ENCODE measurements at places on chromosomes 12 and 14.

DNA sequence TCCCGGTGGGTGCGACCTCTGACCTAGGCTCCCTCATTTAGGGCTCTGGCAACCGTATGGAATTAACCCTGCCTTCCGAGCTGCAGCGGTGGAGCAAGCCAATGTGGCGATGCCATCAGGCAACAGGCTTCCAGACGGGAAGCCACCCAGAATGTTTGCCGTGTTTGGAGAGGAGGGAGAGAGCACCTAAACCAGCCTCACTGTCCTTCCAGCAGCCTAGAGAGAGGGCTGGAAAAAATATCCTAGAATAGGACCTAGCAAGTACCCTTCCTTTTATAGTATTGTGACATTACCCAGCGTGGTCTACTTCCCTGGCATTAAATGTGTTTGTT, 287 bp upstream of the SLC2A13 start:
- DNase-seq: no peak

DNA sequence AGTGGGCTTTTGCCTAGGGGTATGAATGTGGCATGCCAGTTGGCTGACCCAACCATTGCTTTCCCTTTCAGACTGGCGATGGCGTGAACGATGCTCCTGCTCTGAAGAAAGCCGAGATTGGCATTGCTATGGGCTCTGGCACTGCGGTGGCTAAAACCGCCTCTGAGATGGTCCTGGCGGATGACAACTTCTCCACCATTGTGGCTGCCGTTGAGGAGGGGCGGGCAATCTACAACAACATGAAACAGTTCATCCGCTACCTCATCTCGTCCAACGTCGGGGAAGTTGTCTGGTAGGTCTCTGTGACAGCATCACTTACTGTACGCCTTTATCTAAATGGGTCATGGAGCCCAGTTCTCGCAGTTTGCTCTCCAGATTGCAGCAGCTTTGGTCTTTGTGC, 61.1 kb downstream of the ATP2A2 start:
- no peak for DNase-seq

GRCh38 chr14:50257732-50258131, 26.4 kb upstream of the SOS2 start:
- DNase-seq: no peak

DNA sequence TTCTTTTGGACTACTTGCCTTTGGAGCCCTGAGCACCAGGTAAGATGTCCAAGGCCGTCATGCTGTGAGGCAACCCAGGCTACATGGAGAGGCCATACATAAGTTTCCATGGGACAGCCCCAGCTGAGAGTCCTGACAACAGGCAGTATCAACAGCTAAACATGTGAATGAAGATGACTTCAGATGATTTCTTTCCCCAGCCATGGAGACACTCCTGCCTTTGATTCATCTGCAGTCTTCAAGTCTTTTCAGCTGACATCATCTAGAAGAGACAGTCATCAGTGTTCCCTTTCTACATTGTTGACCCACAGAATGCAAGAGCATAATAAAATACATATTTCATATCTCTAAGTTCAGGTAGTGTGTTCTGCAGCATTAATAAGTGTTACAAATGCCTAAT, 398.7 kb downstream of the BTG1 start:
- no peak for DNase-seq

DNA sequence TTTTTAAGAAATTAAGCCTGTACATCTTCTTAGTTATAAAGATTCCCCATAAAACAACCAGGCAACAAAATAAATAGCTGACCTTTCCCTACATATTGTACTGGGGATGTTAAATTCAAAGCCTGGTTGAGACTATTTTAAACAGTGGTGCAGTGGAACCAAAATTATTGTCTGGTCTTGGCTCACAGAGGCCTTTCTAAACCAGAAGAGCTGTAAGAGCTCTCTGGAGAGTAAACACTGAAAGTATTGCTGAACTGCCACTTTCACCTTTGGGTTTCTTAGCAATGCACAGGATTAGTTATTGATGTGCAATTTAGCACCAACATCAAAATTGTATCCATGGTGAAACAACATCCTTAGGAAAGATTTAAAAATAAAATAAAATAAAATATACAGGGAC, 20.6 kb downstream of the RACGAP1 start:
- no peak for DNase-seq

- DNase-seq: no peak
Observed at GRCh38 chr12:108637222-108637971, 3.7 kb upstream of the SELPLG start.

- DNase-seq: no peak
Observed at GRCh38 chr12:75900226-75900625, 131.3 kb downstream of the PHLDA1 start.

GRCh38 chr14:74302152-74302628, 544 bp downstream of the ABCD4 start:
- peak; percentile 58 for DNase-seq

GRCh38 chr12:121803861-121804416, at the start of gene SETD1B:
Gene SETD1B, plus strand, starts transcription at chr12:121804009. Its CDS starts 729 bp downstream, at chr12:121804738.
- DNase-seq: peak; percentile 60

- DNase-seq: no peak
Observed at GRCh38 chr12:87943762-87944161, 85.4 kb downstream of the C12orf50 start.

- no peak for DNase-seq
Observed at GRCh38 chr12:18922851-18923250, 184.9 kb downstream of the CAPZA3 start.

GRCh38 chr14:62347562-62348011, 585.4 kb downstream of the SNAPC1 start:
- no peak for DNase-seq

GRCh38 chr12:10632226-10632625, 18.8 kb upstream of the MAGOHB start:
- DNase-seq: no peak

GRCh38 chr14:75615200-75615599, 36.8 kb downstream of the FLVCR2 start:
- DNase-seq: peak; percentile 48

DNA sequence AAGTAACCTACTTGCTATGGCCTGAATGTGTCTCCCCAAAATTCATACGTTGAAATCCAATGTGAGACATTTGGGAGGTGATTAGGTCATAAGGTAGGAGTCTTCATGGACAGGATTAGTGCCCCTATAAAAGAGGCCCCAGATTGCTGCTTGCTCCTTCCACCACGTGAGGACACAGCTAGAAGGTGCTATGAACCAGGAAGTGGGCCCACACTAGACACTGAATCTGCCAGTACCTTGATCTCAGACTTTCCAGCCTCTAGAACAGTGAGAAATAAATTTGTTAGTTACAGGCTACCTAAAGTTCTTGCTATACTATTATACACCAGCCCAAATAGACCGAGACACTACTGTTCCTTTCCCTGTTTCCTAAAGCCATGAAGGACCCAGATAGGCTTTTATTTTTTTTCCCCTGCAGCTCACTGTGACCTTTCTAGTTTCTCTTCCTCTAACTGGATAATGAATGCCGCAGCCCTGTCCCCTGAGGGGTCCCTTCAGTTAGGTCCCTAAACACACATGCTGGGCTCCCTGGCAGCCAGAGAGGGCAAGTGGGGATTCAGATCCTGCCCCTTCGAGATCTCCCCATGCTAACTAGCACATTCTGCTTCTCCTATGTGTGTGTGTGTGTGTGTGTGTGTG, 19.3 kb downstream of the SLC25A3 start:
- no peak for DNase-seq

GRCh38 chr12:131754184-131754583, 43.3 kb downstream of the SFSWAP start:
- no peak for DNase-seq

GRCh38 chr12:40618636-40619035, 73.6 kb upstream of the CNTN1 start:
- no peak for DNase-seq

Data from globus pallidus (tissue), 1 donor.